Osteoblast (primary cell): ENCODE measurements at places on chromosomes 1 and 21. TPM values are rescaled to one million over a fixed set of nuclear protein-coding genes. Genes with fewer than 3 reads are reported as not detected.

GRCh38 chr1:25702101-25702775, 85.6 kb downstream of the MAN1C1 start:
- peak; percentile 88 for DNase-seq

Gene SLC22A15
- total RNA-seq: 14.5 and 16.2 TPM in 2 replicates

- DNase-seq: no peak
Measured at GRCh38 chr1:157487504-157487903, 64.8 kb downstream of the FCRL5 start.

DNA sequence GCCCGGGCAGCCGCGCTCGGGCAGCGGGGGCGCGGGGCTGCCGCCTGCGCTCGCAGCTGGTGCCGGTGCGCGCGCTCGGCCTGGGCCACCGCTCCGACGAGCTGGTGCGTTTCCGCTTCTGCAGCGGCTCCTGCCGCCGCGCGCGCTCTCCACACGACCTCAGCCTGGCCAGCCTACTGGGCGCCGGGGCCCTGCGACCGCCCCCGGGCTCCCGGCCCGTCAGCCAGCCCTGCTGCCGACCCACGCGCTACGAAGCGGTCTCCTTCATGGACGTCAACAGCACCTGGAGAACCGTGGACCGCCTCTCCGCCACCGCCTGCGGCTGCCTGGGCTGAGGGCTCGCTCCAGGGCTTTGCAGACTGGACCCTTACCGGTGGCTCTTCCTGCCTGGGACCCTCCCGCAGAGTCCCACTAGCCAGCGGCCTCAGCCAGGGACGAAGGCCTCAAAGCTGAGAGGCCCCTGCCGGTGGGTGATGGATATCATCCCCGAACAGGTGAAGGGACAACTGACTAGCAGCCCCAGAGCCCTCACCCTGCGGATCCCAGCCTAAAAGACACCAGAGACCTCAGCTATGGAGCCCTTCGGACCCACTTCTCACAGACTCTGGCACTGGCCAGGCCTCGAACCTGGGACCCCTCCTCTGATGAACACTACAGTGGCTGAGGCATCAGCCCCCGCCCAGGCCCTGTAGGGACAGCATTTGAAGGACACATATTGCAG, 3.0 kb downstream of the ARTN start:
- DNase-seq: peak; percentile 88

GRCh38 chr21:37912616-37913015, 3.6 kb downstream of the KCNJ6 start:
- DNase-seq: no peak

Gene MYBPH
- total RNA-seq: under 0.01 and 0.29 TPM in 2 replicates

Gene KLF17
- total RNA-seq: 0.36 and 0.59 TPM in 2 replicates

GRCh38 chr1:77605246-77606026, 77.0 kb downstream of the ZZZ3 start:
- DNase-seq: no peak

DNA sequence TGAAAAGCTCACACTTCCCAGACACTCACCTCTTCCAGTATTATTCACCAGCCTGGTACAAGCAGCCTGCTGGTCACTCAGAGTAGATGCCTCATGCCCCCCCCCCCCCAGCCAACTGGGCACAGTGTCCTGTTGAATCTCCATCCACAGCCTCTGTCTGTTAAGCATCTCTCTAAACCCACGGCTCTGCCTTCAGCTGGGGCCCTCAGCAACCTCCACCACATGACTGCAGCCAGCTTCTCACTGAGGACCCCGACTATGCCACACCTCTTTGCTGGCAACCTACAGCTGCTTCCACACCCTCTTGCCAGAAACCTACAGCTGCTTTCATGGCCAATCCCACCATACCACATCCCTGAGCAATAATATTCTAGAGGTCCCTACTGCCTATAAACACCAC, 113.1 kb downstream of the RHOU start:
- no peak for DNase-seq
